ENCODE measurements at places on chromosomes 2 and 18.

- DNase-seq = no peak
Observed at GRCh38 chr2:100752628-100753333, 67.2 kb upstream of the NPAS2 start.

- no peak for DNase-seq
Observed at GRCh38 chr2:113124181-113124961, 3.0 kb upstream of the IL1RN start.

GRCh38 chr2:5991305-5991968 lies 299.3 kb downstream of the SOX11 start:
- no peak for DNase-seq

GRCh38 chr2:134668821-134669220 lies 50.0 kb downstream of the TMEM163 start:
- DNase-seq = no peak

- DNase-seq = no peak
Observed at GRCh38 chr2:59575191-59575590, 978.3 kb downstream of the BCL11A start.

- no peak for DNase-seq
Observed at GRCh38 chr2:241560883-241561474, 2.4 kb downstream of the BOK start.

DNA sequence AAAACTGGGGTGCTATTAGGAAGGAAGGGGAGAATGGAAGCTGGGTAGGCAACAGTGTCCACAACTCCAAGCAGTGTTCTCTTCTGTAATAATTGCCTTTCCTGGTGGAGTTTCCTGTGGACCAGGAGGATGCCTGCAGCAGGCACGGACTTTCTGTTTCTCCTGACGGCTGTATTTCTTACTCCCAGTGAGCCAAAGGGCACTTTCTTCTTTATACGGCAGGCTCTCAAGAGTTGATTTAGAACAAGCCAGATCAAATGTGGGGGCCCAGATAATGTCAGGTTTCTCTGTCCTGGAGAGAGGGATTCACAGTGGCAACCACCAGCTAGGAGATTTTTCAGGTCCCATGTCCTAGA lies 13.0 kb upstream of the PROC start:
- no peak for DNase-seq

DNA sequence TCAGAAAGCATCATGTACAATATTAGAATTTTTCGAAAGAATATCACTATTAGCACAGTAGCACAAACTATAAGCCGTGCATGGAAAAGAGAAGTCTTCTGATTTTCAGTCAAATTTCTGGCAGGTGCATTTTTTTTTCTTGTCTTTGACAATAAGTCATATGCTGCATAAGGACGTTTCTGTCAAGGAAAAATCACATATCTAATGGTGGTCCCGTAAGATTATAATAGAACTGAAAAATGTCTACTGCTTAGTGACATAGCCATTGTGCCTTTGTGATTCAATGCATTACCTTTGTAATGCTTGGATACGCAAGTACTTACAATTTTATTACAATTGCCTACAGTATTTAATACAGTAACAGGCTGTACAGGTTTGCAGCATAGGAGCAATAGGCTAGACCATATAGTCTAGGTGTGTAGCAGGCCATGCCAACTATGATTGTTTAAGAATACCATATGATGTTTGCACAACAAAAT lies 329.3 kb downstream of the LRRTM4 start:
- no peak for DNase-seq

DNA sequence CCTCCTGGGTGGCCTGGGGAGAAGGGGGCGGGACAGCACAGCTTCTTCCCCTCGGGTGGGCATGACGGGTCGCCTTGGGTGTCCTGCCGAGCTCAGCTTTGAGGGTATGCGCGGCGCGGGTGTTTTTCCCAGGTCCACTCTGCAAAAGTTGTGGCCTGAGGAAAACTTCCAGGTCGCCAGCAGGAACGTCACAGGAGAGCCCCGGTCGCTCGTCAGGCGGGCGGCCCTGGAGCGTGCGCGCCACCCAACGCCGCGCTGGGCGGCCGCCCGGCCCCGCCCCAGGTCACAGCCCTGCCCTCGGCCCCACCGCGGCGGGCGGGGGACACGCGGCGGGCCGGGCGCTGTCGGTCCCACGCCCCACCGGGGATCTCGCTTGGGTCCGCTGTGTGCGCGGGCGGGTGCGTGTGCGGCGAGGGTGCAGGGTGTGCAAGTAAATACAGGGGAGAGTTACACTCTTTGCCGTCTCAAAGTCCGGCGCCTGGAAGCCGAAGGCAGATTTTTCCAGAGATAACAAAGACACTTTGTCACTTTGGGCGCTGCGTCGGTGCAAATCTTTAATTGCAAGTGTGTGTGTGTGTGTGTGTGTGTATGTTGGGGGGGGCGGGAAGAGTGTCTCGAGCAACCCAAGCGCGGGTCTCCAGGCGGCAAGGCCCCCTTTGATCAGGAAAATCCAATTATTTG lies 616 bp upstream of the SP5 start:
- peak; percentile 12 for DNase-seq

DNA sequence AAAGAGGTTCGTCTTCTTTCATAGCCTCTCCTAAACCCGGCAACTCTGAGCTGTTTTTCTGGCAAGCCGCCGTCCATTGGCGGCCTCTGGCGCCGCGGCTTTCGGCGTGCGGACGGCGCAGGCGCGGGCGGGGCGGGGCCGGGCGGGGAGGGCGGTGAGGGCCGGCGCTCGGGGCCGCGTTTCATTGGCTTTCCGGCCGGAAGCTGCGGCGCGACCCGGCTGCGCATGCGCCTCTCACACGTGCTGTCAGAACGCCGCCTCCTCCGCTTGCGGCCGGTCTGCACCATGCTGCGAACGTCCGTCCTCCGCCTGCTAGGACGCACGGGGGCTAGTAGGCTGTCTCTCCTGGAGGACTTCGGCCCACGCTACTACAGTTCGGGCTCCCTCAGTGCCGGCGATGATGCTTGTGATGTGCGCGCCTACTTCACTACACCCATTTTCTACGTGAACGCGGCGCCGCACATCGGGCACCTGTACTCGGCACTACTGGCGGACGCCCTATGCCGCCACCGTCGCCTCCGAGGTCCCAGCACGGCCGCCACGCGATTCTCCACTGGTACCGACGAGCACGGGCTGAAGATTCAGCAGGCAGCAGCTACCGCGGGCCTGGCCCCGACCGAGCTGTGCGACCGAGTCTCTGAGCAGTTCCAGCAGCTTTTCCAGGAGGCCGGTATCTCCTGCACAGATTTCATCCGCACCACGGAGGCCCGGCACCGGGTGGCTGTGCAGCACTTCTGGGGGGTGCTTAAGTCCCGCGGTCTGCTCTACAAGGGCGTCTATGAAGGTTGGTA lies at the start of gene MARS2:
Gene MARS2, plus strand, starts transcription at position 249 of the 791 bp plus-strand sequence. Its CDS starts 37 bp downstream, at position 286.
- peak; percentile 82 for DNase-seq

GRCh38 chr18:10121786-10122515 lies 208.1 kb downstream of the VAPA start:
- DNase-seq = peak; percentile 73

- DNase-seq = no peak
Observed at GRCh38 chr2:159232456-159233170, 53.9 kb downstream of the WDSUB1 start.

GRCh38 chr2:106885971-106886915 lies at the start of gene ST6GAL2:
Gene ST6GAL2 (minus strand): TSS chr2:106886167. CDS start chr2:106843977, 42,190 bp downstream.
- DNase-seq = peak; percentile 5

DNA sequence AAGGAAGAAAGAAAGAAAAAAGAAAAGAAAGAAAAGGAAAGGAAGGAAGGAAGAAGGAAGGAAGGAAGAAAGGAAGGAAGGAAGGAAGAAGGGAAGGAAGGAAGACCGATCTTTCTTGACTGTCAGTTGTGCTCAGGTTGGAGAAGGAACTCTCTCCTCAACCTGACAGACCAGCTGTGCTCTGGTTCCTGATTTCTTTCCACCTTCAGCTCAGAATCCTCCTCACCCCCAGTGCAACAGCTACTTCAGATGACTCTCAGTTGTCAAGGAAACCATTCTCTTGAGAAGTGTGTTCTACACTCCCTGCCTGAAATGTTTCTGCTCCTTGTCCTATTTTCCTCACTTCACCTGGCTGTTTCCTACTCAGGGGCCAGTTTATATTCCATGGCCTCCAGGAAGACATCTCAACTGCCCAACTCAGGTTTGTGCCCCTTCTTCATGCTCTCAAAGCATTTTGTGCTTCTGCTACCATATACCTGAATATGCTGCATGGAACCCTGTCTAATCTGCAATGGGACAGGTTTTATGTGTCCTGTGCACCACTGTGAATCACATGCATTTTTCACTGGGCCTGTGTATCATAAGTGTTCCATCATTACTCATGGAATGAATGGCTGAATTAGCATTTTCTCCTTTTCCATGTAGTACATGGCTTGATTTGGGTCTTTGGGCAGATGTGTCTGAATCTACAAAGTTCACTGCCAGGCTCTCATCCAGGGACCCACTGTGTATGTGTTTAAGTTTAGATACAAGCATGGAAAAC lies 32.8 kb upstream of the DOCK10 start:
- no peak for DNase-seq

- DNase-seq = no peak
Observed at GRCh38 chr2:239580199-239580527, 179.3 kb upstream of the HDAC4 start.

- no peak for DNase-seq
Observed at GRCh38 chr2:143819190-143819735, 690.0 kb downstream of the ARHGAP15 start.

DNA sequence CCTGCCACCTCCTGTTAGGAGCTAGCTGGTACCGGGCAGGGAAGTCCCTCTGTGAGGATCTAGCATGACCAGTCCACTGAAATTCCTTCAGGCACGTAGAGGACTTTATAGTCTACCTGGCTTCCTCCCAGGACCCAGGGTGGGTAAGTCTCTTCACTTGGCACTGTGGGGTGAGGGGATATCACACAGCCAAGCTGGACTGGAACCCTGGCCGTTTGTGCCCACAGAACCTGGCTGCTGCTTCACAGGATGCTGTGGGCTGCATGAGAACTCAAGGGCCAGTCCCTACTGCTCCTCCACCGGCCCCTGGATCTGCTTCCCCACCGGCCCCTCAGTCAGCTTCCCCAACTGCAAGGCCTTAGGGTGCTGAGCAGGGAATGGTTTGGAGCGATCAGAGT lies 35.8 kb downstream of the HS1BP3 start:
- DNase-seq = no peak

- DNase-seq = no peak
Observed at GRCh38 chr2:106944215-106944614, 58.2 kb upstream of the ST6GAL2 start.

GRCh38 chr2:238567996-238568395 lies 141.3 kb downstream of the ASB1 start:
- DNase-seq = no peak

GRCh38 chr18:12034241-12035100 lies 53.2 kb downstream of the IMPA2 start:
- DNase-seq = no peak

DNA sequence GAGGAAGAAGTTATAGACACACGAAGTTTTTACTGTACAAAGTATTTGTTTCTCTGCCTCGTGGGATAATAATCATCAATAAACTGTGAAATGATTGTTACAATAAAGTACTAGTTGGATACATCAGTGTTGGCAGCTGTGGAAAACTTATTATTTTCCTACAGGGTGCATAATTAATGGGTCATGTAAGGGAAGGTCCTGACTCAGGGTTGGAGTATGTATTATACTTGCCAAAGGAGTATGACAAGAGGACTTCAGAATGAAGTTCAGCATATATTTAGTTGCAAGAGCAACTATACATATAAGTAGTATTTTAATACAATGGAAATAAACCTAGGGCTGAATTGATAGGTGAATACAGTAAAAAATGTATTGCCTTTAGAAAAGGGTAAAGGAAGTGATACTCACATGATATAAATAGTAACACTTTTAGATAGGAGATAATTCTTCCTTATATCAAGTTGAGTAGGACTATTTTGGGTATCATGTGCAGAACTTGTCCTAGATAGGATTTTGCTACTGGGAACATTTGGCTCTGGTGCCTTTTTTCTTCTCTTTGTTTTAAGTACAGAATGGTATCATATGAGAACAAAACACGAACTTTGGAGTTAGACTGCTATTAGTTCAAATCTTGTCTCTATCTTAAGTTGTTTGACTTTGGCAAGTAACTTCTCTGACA lies 79.1 kb downstream of the PLCL1 start:
- DNase-seq = no peak

DNA sequence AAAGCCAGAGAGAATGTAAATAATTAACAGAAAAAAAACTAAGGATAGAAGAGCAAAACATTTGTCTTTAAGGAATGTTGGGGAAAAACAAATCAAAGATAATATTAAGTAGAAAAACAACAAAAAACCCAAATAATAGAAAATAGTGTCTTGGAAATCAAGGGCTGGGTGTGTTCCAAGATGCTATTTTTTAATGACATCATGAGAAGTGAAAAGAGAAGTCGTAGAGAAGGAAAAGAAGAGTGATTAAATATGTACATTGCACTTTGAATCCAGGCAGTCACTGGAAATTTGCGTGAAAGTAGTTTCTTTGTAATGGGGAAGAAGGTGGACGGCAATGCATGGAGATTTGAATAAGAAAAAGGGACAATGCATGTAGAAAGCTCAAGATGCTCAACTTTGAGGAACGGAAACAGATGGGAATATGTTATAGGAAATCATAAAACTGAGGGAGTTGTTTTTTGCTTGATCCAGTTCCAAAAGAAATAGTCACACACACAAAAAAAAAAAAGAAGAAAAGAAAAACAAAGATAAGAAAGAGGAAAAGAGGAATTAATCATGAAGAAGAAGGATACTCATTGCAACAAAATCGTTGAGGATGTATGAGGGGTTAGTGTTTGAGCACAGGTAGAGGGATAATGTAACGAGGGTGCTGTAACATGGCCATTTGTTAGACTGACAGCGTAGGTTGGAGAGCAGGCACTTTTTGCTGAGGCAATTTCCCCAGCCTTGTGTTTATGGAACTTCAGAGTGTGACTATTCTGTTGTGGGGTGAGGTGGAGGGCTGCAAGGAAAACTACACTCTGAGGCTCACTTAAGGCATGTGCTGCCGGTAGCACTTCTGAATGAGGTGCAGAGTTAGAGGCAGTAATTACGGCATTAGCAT lies 184.1 kb downstream of the CALCRL start:
- no peak for DNase-seq

DNA sequence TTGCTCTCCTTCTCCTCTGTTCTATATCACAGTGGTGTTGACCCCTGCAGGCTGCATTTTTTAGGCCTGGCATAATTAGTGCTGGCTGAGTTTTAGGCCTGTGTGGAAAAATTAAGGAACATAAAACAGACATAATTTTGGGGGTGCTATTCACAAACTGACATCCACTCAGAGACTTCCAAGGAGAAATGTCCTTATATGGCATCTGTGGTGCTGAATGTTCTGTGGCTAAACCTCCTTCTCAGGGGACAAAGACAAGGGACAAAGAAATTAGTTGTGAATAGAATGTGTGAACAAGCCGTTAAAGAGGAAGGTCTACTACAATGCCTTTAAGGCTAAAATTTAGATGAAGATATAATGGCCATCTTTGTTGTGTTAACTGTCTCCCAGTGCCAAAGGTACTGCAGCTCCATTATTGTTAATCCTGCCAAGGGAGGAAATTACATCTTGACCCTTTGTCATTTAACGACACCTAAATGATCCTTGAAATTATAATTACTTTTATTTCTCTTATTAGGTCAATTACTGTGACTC lies 870.0 kb upstream of the CHAC2 start:
- no peak for DNase-seq

- DNase-seq = no peak
Observed at GRCh38 chr2:236706288-236706687, 136.7 kb downstream of the ACKR3 start.

- no peak for DNase-seq
Observed at GRCh38 chr2:150570712-150571111, 83.2 kb upstream of the RND3 start.

Measured in NCI-H1436 (cell line).